ENCODE measurements at places on chromosomes 5 and 9. TPM values are rescaled to one million over a fixed set of nuclear protein-coding genes. Genes with fewer than 3 reads are reported as not detected.

GABRB2 gene
- 71.7 TPM for total RNA-seq

TMEM232 gene
- total RNA-seq, result 25.7 TPM

CLK4 gene
- 35.1 TPM for total RNA-seq

CNOT6 gene
- 34.6 TPM for total RNA-seq

FOXD4 gene
- total RNA-seq, result 1.2 TPM

POLR3G gene
- 3.3 TPM for total RNA-seq

TICAM2 gene
- total RNA-seq, result 1.2 TPM

LECT2 gene
- not detected for total RNA-seq

BSPRY gene
- total RNA-seq, result under 0.01 TPM

SH2D3C gene
- 6.1 TPM for total RNA-seq

CCIN gene
- not detected for total RNA-seq

PCDHA10 gene
- 10.6 TPM for total RNA-seq

UBE2B gene
- 56.7 TPM for total RNA-seq

SLC34A1 gene
- not detected for total RNA-seq

CDH6 gene
- 37.1 TPM for total RNA-seq

PTGR1 gene
- 12.2 TPM for total RNA-seq

LCN12 gene
- not detected for total RNA-seq

SLC6A3 gene
- total RNA-seq, result not detected

DNA sequence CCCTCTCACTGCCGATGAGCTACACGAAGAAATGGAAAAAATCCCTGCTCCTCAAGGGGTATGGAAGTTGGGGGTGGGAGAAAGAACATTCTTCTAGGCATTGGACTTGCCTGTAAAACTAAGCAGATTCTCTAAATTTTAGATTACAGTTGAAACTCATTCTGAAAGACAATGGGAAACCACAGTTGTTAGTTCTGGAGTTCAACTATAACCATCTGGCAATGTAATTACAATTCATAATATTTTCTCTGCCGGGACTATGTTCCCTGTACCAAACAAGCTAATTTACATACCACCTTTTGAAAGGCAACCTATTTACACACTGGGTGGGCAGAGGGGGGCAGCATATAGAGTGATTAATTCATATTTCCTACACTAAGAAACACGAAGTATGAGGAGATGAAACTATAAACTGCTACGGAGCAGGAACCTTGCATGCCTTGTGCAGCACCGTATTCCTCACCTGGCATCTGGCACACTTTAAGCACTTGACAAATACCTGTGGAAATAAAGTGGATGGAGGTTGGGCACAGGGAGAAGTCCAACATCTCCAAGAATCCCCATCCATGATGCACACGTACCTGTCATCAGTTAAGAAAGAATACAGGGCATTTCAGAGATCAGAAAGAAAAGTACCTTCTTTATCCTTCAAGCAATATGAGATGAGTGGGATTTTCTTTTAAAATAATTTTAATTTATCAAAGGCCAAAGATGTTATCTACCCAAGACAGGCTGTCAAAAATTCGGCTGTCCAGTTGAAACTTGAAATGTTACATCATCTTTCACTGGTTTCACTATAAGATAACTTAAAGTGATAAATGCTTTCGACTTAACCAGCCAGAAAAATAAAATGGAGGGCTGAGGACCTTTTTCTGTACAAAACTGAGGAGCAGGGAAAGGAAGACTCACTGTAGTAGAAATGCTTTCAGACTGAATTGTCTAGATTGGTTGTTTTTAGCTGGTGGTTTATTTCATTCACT lies 54.2 kb downstream of the SSBP2 start:
- DNase-seq, result no peak

DNA sequence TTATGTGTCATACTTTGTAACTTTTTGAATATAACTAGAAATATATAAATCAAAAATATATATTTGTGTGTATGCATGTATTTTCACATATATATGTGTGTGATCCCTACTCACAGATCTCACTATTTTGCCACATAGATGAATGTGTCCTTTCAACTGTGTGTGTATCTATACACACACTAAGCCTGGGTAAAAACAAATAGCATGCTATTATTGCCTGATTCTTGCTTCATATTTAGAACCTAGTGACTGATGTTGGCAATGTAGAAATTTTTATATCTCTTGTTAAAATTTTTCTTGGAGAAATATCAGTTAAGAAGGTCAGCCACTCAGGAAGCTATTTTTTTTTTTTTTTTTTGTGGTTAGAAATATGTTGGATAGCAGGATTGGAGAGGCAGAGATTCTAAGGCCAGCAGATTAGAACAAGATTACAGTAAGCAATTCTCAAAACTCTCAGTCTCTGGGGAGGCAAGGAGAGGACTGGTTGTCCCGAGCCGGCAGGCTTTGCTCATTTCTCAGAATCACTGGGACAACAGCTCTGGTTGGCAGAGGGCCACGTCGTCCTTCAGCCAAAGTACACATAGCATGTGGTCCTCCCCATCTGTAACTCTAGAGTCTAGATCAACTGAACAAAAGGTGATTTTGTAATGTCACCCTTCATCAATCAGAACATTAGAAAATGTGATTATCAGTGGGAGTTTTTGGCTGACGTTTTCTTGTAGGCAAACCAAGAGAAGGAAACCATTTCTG lies 19.7 kb downstream of the C6 start:
- peak; percentile 4 for DNase-seq

GRCh38 chr9:90631964-90632363 lies 10.7 kb downstream of the DIRAS2 start:
- no peak for DNase-seq

- DNase-seq, result peak; percentile 65
Observed at GRCh38 chr9:35791297-35791921, at the start of gene NPR2. TSS of gene NPR2 (plus strand) at chr9:35791591. CDS start at chr9:35792409, 818 bp downstream.

DNA sequence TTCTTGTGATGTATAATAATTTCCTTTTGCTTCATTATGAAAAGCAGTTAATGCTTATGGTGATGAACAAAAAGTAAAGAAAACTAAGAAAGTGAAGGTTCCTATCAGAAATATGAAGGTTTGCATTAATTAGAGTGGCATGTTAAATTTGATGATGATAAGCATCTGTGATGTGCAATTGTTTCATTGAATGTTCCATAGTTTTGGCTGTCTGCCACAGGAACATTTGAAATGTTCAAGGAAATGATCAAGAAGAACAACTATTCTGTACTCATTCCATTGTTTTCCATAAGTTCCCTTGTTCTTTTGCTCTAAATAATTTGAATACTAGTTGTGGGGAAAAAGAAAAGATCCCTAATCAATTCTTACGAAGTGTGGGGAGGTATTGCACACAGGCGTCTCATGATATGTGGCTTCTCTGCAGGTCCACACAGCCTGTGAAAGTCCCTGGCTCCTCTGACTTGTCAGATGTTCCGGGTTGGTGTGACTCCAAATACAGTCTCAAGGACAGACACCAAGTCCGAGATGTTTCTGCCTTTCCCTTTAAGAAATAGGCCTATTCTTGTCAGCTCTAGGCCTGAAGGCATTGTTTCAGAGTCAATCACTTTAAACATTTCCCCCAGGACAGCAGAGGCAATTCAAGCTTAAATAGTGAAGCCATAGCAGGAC lies 152.6 kb upstream of the MAST4 start:
- no peak for DNase-seq

- peak; percentile 58 for DNase-seq
Observed at GRCh38 chr9:81686614-81687520, 2.5 kb downstream of the TLE1 start.

DNA sequence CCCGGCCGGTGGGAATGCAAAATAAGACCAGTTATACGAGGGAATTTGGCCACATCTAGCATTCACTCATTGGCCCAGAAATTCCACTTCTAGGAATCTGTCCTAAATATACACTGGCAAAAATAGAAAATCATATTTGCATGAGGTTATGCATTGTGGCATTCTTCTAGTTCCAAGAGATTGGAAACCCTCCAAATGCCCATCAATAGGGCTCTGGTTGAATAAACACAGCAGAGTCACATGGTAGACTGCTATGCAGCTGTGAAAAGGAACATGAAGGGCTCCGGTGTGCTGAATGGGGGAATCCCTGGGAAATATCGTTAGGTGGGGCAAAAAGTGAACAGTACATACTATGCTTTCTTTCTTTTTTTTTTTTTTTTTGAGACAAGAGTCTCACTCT lies 36.8 kb downstream of the PTGES start:
- DNase-seq, result no peak

GRCh38 chr5:30500513-30500912 lies 693.0 kb upstream of the CDH6 start:
- no peak for DNase-seq

- DNase-seq, result no peak
Observed at GRCh38 chr9:76180541-76180940, 213.7 kb downstream of the RFK start.

DNA sequence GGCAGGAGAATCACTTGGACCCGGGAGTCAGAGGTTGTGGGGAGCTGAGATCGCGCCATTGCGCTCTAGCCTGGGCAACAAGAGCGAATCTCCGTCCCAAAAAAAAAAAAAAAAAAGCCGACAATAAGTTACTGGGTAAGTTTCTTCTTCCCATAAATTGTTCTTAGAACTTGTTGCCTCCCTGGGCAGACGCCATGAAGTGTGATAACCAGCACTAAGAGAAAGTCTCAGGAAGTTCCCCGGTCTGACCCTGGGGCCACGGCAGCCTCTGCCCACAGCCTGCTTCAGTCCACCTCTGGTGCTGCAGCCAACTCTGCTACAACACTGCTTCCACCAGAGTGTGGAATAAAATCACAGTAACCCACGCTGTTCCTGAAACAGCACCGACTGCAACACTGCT lies 19.1 kb downstream of the LPCAT1 start:
- no peak for DNase-seq

GRCh38 chr5:96333391-96333790 lies 99.7 kb downstream of the PCSK1 start:
- no peak for DNase-seq

DNA sequence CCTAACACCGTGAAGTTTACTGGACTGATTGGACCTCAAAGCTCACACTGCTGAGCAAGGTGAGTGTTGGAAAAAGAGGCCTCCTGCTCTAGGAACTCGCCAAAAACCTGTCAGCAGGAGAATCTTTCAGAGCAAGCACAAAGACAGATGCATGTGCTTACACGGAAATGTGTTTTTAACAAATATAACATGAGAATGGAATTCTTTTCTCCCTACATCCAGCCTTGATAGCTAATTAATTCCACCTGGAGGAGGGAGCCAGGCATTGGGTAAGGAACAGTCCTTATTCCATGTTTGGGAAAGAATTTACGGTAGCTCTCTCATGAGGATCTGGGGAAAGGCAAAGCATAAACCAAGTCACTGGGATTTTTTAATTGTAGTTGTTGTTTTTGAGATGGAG lies 98.8 kb downstream of the KLF4 start:
- DNase-seq, result no peak

DNA sequence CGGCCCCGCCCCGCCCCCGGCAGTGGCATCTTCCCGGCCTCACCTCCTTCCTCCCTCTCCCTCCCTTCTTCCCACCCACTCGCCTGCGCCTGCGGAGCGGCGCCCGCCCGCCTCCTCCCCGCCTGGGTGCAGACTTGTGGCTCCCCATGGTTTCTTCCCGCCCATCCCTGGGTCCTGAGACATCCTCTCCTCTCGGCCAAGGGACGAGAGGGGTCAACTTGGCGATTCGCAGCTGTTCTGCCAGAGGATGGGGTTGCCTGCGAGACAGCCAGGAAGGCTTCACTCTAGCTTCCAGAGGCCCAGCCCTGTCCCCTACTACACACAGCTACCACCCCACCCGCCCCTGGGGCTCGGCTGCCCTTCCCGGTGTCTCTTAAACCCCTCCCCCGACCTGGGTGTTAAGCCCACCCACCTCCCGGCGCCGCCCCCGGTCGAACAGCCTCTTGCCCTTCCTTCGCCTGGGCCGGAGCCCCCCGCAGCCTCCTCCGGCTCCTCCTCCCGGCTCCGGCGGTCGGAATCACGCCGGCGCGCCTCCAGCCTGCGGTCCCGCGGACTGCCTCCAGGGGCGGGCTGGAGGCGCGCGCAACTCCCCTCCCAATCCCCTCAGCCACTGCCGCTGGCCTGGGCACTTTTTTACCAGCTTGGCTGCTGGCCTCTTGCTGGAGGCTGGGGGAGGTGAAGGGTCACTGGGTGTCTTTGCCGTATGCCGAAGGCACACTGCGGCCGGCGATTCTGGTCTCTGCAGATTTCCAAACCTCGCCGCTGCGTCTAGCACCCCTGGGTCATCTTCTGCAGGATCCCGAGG lies 1.9 kb downstream of the JADE2 start:
- peak; percentile 82 for DNase-seq

- DNase-seq, result no peak
Observed at GRCh38 chr5:52922384-52922783, 66.8 kb upstream of the ITGA2 start.

GRCh38 chr5:178202541-178202940 lies 1.8 kb upstream of the HNRNPAB start:
- DNase-seq, result no peak

DNA sequence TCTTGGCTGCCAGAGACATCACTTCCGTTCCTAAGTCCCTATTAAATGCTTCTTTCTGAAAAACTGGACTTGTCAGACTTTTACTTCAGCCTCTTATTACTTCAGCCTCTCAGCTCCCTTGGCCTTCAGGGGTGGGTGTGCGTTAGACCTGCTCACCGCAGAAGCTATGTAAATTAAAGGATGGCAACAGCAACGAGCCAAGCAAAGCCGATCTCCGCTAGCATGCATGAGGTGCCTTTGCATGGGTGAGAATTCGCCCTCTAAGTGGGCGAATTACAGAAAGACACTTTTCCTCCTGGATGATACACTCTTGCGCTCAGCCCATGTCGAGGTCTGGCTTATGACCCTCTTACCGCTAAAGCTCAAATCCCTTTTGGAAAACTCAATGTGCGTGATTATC lies 10.9 kb upstream of the IL3 start:
- DNase-seq, result no peak

DNA sequence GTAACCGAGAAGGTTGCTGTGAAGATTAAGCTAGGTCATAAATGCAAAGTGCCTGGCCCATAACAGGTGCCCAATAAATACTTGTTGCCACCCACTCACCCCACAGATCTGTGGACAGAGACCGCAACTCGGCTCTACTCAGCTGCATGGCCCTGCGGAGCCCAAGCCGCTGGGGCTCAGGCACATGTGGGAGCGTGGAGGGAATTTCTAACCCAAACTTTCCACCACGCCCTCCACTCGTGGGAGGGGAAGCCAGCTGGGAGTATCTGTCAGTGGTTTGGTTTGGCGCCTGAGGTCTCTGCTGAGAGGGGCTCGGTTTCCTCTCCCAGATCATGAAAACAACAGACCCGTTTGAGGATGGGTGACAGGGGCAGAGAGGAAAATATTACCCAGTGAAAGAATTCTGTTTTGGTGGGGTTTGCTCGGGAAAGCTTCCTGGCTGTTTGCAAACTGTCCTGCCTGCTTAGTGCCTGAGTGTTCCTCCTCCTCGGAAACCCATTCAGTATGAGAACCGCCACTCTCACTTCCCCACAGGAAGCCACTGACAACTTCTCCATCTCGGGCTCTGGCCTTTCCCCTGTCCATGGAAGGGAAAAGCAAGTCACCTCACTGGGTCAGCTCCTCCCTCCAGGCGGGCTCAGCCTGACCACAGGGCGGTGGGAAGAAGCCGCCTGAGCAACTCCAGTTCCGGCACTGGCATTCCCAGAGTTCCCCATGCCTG lies 60.1 kb downstream of the RGS3 start:
- no peak for DNase-seq

GRCh38 chr9:108663422-108663821 lies 192.4 kb downstream of the ACTL7B start:
- no peak for DNase-seq

- no peak for DNase-seq
Observed at GRCh38 chr5:40240671-40241070, 439.0 kb upstream of the PTGER4 start.

GRCh38 chr9:110799396-110799795 lies 130.8 kb downstream of the MUSK start:
- no peak for DNase-seq

GRCh38 chr9:137069508-137070091 lies 757 bp downstream of the SAPCD2 start:
- DNase-seq, result no peak
